GM23338 (cell line): ENCODE measurements at places on chromosomes 6 and 20.

DNA sequence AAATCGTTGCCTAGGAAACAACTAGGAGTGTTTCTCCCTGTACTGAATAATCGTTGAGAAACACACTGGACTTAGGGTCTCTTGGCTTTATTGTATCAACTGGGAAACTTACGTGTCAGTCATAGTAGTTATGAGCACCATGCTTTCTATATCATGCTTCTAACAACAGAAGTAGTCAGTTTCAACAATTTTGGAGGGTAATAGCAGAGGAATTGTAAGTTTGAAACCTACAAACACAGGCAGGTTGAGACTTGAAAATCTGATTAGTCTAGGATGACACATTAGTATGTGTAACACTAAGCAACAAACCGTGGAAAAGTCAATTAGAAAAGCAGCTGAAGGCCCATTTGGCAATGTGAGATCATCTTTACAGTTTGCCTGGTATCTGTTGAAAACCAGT, 43.9 kb upstream of the FABP7 start:
- H3K27me3 ChIP-seq: no peaks in the 10 kb centered on the region
- no peaks in the 10 kb centered on the region for H3K36me3 ChIP-seq
- DNase-seq: no peak
- no peak overlapping the region for H3K27ac ChIP-seq

DNA sequence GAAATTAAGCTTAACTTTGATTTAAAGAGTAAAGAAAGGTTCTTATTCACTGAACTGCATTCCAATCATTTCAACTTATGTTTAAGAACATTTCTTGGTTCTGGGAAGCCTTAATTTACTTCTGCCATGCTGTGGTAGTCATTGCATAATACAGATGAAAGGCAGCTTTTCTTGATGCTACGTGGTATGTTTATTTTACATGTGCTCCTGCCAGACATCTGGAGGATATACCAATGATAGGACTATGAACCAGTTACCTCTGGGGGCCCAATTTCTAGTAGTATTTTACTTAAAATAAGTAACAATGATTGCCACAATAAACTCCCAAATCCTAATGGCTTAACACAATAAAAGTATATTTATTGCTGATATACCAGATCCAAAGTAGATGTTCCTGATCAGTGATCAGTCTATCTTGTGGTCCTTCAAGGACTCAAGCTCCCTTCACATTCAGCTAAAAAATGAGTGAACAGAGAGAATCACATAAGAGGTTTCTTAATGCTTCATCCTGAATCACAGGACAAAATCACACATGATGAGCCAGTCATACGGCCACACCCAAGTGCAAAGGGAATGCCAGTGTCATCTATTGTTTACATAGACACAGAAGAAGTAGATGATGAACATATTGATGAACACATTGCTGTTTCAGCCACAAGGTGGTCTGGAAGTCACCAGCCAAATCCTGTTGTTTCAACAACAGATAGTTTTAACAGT, 56.5 kb upstream of the CCN2 start:
- H3K4me1 ChIP-seq: no peaks in the 10 kb centered on the region
- no peak overlapping the region for H3K27ac ChIP-seq
- DNase-seq: no peak
- H3K4me3 ChIP-seq: no peak overlapping the region

- H3K27me3 ChIP-seq: no peaks in the 10 kb centered on the region
- peaks cover 8% of the 10 kb centered on the region; the same call in 1 of the 2 replicates for H3K4me1 ChIP-seq
- no peak overlapping the region for H3K27ac ChIP-seq
- H3K36me3 ChIP-seq: no peaks in the 10 kb centered on the region
- no peak for DNase-seq
- no peak overlapping the region for H3K4me3 ChIP-seq
Measured at GRCh38 chr6:14766391-14766994, 479.4 kb upstream of the JARID2 start.

GRCh38 chr6:130932921-130933320, 105.7 kb downstream of the SMLR1 start:
- no peak overlapping the region for H3K4me3 ChIP-seq
- no peak for DNase-seq
- H3K27ac ChIP-seq: peak overlapping the region; percentile 17; the same call in 1 of the 2 replicates
- H3K4me1 ChIP-seq: peaks cover 26% of the 10 kb centered on the region

DNA sequence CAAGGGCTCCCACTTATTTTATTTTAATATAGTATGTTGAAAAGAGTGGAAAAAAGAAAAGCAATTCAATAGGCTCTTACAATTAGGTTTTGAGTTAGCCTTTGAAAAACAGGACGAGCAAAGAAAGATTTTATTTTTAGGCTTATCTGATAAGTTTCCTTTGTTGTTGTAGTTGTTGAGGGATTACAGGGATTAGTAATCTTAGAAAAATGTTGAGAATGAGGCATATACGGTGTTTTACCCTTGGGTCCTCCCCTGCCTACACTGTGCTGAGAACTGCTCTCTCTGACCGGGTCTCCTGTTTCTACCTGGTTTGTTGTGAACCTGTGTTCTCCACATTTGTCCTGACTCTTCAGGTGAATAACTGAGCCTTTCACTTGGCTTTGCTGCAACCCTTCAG, 16.7 kb downstream of the TRAPPC3L start:
- no peaks in the 10 kb centered on the region for H3K36me3 ChIP-seq
- H3K4me1 ChIP-seq: peaks cover 48% of the 10 kb centered on the region
- H3K4me3 ChIP-seq: no peak overlapping the region
- no peak overlapping the region for H3K27ac ChIP-seq

DNA sequence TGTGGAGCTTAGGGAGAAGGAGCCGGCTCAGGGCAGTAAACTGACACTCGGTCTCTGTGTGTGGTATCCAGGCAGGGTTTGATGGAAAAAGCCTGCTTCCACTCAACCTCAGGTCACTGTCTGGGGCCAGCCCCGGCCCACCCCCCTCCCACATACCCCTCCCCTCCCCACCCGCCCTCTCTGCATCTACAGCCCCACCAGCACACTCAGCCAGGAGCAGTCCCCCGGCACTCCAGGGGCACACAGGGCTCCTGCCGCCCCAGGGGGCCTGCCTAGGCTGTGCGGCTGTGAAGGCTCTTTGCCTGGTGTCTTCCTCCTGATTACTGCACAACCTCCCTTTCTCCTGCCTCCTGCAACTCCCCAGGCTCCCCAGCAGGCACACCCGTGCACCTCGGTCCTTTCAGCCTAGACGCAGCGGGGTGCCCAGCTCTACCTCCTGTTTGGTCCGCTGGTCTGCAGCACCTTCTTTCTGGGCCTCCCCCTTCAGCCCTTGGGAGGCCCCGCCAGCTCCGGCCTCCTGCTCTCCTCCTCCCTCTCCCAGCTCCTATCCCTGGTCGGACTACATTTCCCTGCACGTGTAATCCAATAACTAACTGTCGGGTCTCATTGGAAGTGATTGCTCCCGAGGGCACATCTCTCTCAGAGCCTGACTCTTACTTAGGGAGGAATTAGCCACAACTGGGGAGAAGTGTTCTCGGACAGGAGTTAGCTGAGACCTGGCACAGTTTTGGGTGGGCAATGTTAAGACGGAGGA, 1.3 kb upstream of the FOXF2 start:
- no peak overlapping the region for H3K27ac ChIP-seq
- no peaks in the 10 kb centered on the region for H3K36me3 ChIP-seq

DNA sequence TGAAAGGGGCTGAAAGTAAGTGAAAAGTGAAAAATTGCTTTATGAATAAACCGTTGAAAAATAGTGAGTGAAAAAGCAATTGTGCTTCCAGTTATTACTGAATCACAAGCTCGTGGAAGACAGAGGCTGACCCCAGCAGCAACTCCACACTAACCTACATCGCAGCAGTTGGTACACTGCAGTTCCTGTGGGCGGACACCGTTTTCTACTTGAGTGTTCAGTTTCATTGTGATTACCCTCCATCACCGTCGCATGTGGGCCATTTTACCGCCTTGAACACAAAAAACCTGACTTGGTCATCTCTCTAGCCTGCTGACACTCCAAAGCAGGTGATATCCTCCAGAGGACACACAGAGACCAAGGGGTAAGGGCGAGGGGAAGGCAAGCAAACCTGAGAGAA, 28.4 kb downstream of the PRDM1 start:
- no peaks in the 10 kb centered on the region for H3K27me3 ChIP-seq
- H3K4me3 ChIP-seq: no peak overlapping the region
- H3K36me3 ChIP-seq: no peaks in the 10 kb centered on the region
- no peaks in the 10 kb centered on the region for H3K4me1 ChIP-seq

DNA sequence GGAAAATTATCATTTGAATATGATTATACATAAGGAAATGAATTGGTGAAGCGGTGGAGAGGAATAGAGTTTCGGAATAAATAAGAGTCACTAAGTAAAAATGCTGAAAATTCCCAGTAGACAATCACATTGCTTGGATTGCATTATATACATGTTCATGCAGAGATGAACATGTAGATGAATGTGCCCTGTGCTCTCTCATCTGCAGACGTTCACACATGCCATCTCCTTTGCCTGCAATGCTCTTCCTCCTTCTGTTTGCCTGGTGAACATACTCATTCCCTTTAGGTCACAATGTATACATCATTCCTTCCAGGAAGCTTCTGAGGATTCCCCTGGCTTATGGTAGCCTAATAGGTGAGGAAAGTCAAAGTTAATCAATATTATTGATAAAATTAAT, 17.9 kb downstream of the DCDC2 start:
- DNase-seq: no peak
- H3K27me3 ChIP-seq: no peaks in the 10 kb centered on the region
- H3K4me3 ChIP-seq: no peak overlapping the region
- H3K27ac ChIP-seq: no peak overlapping the region

GRCh38 chr6:91874971-91875370, 1288.1 kb upstream of the MAP3K7 start:
- no peaks in the 10 kb centered on the region for H3K27me3 ChIP-seq
- no peaks in the 10 kb centered on the region for H3K36me3 ChIP-seq
- H3K4me1 ChIP-seq: no peaks in the 10 kb centered on the region
- no peak overlapping the region for H3K4me3 ChIP-seq

DNA sequence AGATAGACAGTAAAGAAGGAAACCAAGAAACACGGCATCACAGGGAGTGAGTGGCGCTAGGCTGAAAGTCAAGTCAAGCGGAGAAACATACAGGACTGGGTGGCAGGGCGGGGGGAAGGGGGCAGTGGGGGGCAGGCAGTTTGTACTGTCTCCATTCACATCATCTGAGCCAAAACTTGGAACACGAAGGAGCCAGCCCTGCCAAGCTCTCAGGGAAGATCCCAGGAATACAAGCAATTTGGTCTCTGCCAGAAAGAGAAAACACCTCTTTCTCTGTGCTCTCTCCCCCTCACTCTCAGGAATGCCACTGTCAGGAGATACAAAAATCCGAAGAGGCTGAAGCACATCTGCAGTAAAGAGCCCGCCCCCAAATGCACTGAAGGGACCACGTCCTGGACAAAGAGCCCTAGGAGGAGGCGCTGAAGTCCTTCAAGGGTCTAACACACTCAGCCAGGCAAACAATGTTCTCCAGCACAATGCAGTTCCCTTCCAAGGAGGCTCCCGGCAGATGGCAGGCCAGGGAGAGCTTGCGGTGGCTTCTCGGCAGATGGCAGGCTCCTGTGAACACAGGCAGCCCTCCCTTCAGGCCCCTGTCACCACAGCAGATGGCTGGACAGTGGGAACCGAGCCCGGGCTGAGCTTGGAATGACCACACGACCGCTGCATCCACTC, 90.0 kb downstream of the ATP9A start:
- no peaks in the 10 kb centered on the region for H3K27me3 ChIP-seq
- no peaks in the 10 kb centered on the region; the same call in 1 of the 2 replicates for H3K36me3 ChIP-seq

DNA sequence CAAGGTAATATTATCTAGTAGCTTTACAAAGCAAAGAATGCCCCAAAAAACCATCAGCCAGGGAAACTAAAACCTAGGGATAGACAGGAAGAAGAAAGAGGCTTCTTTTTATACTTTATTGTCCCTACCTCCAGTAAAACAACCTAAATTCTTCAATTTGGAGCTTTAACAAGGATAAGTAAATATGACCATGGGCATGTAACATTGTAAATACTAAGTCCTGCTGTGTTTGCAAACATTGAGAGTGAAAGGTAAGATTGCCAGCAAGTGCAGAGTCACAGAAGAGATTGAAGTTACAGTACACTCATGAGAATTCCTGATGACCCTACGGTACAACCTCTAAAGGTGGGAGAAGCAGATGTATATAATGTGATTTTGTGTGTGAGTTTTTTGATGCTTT, 117.2 kb downstream of the FOXO3 start:
- H3K36me3 ChIP-seq: no peaks in the 10 kb centered on the region
- 0 out of 2 replicates have a peak, but pooled peaks cover 4% of the 10 kb centered on the region for H3K4me1 ChIP-seq
- DNase-seq: no peak
- no peak overlapping the region for H3K4me3 ChIP-seq

DNA sequence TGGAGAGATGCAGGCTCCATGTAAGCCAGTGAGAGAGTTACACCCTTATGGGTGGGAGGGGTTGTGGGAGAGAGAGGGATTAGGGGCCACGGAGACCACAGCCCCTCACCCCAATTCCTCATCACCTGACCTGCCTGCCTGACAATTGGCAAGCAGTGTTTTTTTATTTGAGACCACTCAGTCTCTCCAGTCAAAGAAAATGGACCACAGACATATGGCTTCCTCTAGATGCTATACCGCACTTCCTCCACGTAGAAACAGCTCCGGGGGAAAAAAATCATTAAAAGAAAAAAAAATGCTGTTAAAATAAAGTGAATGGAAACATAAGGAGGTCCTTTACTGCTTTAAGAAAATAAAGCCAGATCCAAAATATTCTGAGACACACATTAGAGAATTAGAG, 152.7 kb downstream of the MYLK4 start:
- no peaks in the 10 kb centered on the region for H3K36me3 ChIP-seq
- H3K4me1 ChIP-seq: no peaks in the 10 kb centered on the region
- H3K4me3 ChIP-seq: no peak overlapping the region
- DNase-seq: no peak
- H3K27me3 ChIP-seq: no peaks in the 10 kb centered on the region

DNA sequence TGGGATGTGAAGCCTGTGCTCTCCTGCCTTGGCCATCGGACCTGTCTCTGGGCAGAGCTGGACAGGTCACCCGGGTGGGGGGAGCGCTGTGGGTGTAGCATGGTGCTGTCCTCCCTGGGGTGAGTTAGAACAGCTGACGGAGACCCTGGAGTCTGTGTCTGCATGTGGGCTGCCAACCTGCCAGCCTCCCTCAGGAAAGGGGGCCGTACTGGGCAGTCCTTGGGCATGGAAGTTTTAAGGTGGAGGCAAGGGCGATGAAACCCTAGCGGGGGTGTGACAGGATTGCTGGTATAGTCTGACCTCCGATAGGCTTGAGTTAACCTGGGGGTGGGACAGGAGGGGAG, 2.4 kb downstream of the SOX18 start:
- no peaks in the 10 kb centered on the region for H3K36me3 ChIP-seq
- no peak overlapping the region for H3K4me3 ChIP-seq
- peaks cover 80% of the 10 kb centered on the region for H3K27me3 ChIP-seq
- H3K27ac ChIP-seq: no peak overlapping the region
- DNase-seq: no peak

- no peak overlapping the region for H3K27ac ChIP-seq
- H3K27me3 ChIP-seq: no peaks in the 10 kb centered on the region
- no peaks in the 10 kb centered on the region for H3K36me3 ChIP-seq
- H3K4me1 ChIP-seq: peaks cover 18% of the 10 kb centered on the region
- DNase-seq: no peak
Measured at GRCh38 chr6:167975458-167975857, 22.0 kb upstream of the KIF25 start.

- no peaks in the 10 kb centered on the region; the same call in 1 of the 2 replicates for H3K4me1 ChIP-seq
- H3K4me3 ChIP-seq: no peak overlapping the region
- H3K27me3 ChIP-seq: no peaks in the 10 kb centered on the region
- no peak overlapping the region for H3K27ac ChIP-seq
- no peak for DNase-seq
Measured at GRCh38 chr6:69072796-69073195, 437.7 kb downstream of the ADGRB3 start.

- peaks cover 7% of the 10 kb centered on the region; the same call in 1 of the 2 replicates for H3K4me1 ChIP-seq
- H3K27me3 ChIP-seq: no peaks in the 10 kb centered on the region
- H3K36me3 ChIP-seq: no peaks in the 10 kb centered on the region
- H3K27ac ChIP-seq: no peak overlapping the region
Measured at GRCh38 chr6:34070315-34071135, 75.4 kb downstream of the GRM4 start.

- no peak for DNase-seq
- peak overlapping the region; percentile 48; the same call in 1 of the 2 replicates for H3K27ac ChIP-seq
- peaks cover 81% of the 10 kb centered on the region for H3K4me1 ChIP-seq
Measured at GRCh38 chr6:136439514-136440190, 110.6 kb downstream of the MAP7 start.
